ENCODE measurements at places on chromosomes 4 and X.

DNA sequence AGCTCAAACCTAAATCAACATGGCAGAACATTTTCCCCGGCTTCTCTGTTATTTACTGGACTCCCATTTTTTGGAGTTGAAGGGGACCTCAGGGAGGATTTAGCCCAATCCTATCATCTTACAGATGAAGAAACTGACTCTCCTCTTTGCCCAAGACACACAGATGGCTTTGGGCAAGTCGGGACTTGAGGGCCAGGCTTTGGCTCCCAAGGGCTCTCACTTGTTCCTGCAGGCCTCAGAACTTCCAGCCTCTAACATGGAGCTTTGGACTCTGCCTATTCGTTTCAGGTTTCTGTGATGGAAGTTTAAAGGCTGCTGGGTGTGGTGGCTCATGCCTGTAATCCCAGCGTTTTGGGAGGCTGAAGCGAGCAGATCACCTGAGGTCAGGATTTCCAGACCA, 59.5 kb downstream of the RHOH start:
- no peak for DNase-seq

DNA sequence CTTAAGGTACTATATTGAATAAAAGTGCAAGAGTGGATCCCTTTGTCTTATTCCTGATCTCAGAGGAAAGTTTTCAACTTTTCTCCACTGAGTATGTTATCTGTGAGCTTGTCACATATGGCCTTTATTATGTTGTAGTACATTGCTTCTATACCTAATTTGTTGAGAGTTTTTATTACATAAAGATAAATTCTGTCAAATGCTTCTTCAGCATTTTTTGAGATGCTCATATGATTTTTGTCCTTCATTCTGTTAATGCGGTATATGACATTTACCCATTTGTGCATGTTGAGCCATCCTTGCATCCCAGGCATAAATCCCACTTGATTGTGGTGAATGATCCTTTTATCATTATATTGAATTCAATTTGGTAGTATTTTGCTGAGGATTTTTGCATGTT, 11.0 kb downstream of the SLC25A31 start:
- no peak for DNase-seq

GRCh38 chr4:110454441-110454840, 21.5 kb upstream of the ENPEP start:
- peak; percentile 3 for DNase-seq

- DNase-seq = no peak
These were observed 129.8 kb downstream of the ATXN3L start for GRCh38 chrX:13190051-13190450.

DNA sequence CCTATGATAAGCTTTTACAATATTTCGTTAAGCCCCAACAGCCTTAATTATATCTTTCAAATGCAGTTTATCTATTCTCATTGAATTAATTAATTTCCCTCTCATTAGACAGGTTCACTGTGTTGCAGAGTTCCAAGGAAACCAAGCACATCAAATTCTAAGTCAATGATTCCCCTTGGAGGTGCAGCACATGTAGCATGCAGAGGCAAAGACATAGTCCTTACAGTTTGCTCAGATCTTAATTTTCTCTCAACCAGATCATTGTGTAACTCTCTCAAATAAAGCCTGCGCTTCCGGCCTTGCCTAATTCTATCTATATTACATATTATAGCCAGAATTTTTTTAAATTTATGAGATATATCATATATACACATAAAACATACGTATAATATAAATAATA, 205.4 kb downstream of the GRIA2 start:
- DNase-seq = no peak

DNA sequence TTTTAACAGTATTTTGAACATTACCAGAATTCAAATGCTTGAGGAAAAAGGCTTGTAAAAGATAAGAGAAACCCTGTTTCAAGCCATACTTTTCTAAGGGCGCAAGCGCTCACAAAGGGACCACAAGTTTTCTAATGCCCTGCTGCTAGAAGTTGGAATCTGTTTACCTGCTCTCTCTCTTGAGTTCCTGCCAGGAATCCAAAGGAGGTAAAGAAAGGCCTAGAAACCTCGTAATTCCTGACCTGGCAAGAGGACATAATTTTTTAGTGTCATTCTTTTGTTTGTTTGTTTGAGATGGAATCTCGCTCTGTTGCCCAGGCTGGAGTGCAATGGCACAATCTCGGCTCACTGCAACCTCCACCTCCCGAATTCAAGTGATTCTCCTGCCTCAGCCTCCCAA, 1.4 kb upstream of the FUNDC1 start:
- no peak for DNase-seq

DNA sequence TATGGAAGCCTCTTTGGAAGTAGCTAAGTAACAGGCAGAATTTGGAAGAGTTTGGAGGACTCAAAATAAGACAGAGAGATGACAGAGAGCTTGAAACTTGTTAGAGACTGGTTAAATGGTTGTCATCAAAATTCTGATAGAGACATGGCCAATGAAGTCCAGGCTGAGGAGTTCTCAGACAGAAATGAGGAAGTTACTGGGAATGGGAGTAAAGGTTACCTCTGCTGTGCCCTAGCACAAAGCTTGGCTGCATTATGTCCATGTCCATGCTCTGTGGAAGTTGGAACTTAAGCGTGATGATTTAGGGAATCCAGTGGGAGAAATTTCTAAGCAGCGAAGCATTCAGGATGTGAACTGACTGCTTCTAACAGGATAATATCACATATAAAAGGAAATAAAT, 146.2 kb upstream of the NDST4 start:
- DNase-seq = no peak

GRCh38 chr4:182643801-182644682, 273.1 kb downstream of the DCTD start:
- peak; percentile 48 for DNase-seq

GRCh38 chr4:18242919-18243693, 221.6 kb upstream of the LCORL start:
- DNase-seq = no peak

- peak; percentile 98 for DNase-seq
These were observed 35.9 kb upstream of the CXCL8 start for GRCh38 chr4:73704314-73705055.

GRCh38 chr4:108730579-108730978, 32.3 kb downstream of the ETNPPL start:
- DNase-seq = peak; percentile 22

GRCh38 chr4:4521136-4521535, 20.7 kb downstream of the STX18 start:
- no peak for DNase-seq

DNA sequence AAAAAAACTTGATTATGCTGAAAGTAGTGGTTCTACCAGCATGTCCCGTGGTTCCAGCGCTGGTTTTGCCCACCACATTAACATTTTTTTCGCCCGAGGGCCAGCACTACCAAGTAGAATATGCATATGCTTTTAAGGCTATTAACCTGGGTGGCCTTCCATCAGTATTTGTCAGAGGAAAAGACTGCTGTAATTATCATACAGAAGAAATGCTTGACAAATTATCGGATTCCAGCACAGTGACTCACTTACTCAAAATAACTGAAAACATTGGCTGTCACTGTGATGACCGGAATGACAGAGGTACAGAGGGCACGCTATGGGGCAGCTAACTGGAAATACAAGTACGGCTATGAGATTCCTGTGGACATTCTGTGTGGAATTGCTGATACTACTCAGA, 34.6 kb downstream of the PRPS2 start:
- peak; percentile 2 for DNase-seq

GRCh38 chr4:128682942-128683666, 126.4 kb upstream of the JADE1 start:
- DNase-seq = no peak

DNA sequence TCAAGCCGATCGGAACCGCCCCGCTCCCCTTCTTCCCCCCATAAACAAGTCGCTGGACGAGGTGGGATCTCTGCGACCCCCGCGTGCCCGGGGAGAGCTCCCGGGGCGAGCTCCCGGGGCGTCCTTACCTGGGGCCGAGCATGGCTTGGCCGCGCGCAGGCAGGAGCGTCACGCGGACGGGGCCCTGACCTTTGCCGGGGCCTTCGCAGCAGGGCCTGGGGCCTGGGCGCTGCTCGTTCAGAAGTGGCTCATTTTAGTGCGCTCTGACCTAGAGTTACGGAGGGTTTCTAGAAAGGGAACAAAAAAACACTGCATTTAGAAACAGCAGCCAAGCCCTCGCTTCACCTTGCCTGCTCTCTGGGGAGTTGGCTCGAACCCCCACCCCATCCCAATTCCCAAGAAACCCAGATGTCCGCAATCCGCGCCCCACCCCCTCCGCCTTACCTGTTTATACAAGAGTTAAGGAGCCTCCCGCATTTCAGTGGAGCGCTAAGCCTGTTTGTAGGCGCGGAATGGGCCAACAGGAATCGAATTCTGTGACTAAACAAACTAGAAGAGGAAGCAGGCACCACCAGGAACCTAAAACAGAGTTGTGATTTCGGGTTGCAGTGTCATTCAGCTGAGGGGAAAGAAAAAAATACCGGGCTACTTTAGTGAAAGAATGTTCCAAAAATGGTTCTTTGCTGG, 814 bp upstream of the RBM47 start:
- DNase-seq = no peak

GRCh38 chr4:20916106-20916505, 215.8 kb downstream of the PACRGL start:
- DNase-seq = no peak

- no peak for DNase-seq
These were observed 22.9 kb downstream of the XG start for GRCh38 chrX:2774776-2775175.

- DNase-seq = peak; percentile 100
These were observed 39.6 kb downstream of the CLCN3 start for GRCh38 chr4:169659716-169660670.

GRCh38 chr4:88320780-88321373, 36.5 kb upstream of the PPM1K start:
- peak; percentile 49 for DNase-seq

- DNase-seq = no peak
These were observed 253.5 kb downstream of the ARHGAP24 start for GRCh38 chr4:85728464-85728863.

- no peak for DNase-seq
These were observed 121.8 kb upstream of the NDP start for GRCh38 chrX:44094821-44095530.

- peak; percentile 78 for DNase-seq
These were observed 18.6 kb upstream of the SUPT20HL1 start for GRCh38 chrX:24341795-24342194.

DNA sequence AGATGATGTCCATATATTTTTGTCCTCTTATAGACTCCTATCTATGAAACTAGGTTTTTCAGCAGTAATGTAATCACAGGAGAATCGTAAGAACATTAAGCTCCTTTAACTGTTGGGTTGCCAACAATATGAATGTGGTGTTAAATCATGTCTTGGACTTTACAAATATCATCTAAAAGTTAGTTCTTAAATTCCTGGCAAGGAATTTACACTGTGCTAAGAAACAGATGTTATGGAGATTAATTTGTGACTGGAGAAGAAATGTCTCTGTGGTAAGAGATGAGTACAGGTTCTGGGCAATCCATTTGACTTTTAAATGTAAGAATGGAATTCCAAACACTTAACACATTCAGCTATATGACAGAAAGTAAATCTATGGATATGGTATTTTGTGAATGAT, 34.6 kb downstream of the CNKSR2 start:
- DNase-seq = no peak

DNA sequence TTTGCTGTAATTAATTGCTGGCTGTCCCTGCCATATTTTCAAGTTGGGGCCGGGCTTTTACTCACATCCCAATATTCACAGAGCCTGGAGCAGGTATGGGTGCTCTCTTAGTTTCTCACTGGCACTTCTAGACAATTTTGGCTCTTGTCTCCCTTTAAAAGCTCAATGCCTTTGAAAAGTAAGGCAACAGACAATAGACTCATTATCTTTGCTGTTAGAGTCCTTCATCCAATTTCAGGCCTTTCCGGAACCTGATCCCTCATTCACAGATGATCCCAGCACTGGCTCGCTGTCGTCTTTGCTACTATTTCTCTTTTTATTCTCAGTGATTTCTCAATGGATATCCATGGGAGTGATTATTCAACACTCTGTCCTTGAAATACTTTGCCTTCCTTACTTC, 6.7 kb downstream of the ARSJ start:
- DNase-seq = no peak

GRCh38 chr4:46385946-46386345, 4.0 kb downstream of the GABRA2 start:
- no peak for DNase-seq

DNA sequence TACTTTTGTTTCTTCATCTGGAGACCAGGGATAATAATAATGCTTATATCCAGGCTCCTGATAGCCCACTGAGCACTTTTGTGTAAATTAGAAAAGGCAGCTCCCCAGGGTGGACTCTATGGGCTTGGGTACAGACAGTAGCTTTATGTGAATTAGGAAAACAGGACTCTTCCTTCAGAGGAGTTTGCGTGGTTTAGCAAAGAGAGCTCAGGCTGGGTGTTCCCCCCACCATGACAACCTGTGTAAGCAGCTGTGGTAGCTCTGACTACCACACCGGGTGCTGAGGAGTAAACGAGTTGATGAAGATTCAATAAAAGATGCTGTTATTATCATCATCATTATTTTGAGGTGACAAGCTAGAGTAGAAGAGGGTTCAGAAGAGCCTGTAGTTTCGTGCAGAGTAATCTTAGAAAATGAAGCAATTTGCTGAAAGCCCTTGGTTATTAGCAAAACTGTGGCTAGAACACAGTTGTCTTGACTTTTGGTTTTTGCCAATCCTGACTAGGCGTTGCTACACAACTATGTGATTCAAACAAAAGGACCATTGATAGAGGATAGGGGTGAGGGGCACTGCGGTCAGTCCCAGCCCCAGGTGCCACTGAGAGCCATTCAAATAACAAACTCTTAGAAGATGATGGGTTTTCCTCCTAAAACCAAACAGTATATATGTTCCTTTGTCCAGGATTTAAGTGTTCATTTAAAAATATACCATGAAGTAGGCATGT, 60.6 kb upstream of the LIMCH1 start:
- DNase-seq = no peak

- DNase-seq = no peak
These were observed 111.1 kb downstream of the RTL3 start for GRCh38 chrX:78548012-78548411.

- peak; percentile 10 for DNase-seq
These were observed 9.9 kb upstream of the AKAP14 start for GRCh38 chrX:119885554-119886428.

DNA sequence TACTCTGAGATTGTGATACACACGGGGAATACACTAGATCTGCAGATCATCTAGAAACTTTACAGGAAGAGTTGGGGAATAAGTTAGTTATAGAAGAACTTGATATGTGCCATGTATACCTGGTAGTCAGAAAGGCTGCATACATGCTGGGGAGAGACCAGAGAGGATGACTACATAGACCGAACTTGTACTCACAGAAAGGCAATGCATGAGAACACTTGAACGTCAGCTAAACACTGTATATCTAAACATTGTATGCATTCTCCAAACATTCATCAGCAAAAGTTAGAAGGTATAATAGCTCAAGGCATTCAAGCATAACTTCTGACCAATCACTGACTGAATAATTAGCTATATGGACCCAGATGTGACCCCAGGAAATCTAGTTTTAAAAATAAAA, 78.0 kb upstream of the PDHA2 start:
- DNase-seq = peak; percentile 79

- DNase-seq = no peak
These were observed 211.2 kb upstream of the POF1B start for GRCh38 chrX:85590638-85591037.
